ENCODE measurements at places on chromosomes 12 and 14.

DNA sequence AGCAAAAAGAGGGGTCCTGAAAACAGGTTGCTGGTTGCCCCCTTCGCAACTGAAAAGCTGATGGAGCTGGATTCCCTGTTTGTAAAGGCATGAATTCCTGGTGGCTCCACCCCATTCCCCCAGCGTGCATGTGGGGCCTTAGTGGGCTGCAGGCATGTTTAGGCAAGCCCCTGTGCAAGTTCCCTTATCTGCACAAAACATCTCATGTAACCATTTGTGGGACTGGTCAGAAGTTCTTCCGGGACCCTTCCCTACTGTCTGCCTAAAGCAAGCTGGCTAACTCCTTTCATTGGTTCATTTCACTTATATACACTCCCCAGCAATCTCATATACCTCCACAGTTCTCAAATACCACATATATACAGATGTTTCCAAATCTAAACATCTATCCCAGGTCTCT, 24.0 kb upstream of the HIGD1C start:
- no peak for DNase-seq

GRCh38 chr12:100674036-100674888, 100.8 kb downstream of the GAS2L3 start:
- no peak for DNase-seq

DNA sequence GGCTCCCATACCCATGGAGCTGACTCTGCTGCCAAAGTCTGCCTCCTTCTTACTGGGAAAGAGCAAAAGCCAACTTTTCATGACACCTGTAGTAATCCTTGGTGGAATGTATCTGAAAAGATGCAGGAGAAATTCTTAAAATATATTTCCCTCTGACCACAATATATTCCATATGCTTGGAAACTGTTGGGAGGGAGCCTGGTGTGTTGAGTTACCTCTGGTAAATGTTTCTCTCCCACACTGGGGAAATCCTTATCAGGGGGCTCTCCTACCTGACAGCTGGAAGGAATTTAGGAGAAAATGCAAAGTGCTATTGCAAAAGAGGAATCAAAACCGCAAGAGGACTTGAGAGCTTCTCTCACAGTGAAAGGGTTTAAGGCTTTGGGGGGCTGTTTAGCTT, 139.4 kb downstream of the TBX5 start:
- DNase-seq = no peak

- no peak for DNase-seq
Observed at GRCh38 chr12:18808221-18808620, 70.3 kb downstream of the CAPZA3 start.

GRCh38 chr12:109842021-109842420, 8.8 kb upstream of the TRPV4 start:
- no peak for DNase-seq

GRCh38 chr12:54261815-54262402, 18.0 kb downstream of the CBX5 start:
- no peak for DNase-seq

DNA sequence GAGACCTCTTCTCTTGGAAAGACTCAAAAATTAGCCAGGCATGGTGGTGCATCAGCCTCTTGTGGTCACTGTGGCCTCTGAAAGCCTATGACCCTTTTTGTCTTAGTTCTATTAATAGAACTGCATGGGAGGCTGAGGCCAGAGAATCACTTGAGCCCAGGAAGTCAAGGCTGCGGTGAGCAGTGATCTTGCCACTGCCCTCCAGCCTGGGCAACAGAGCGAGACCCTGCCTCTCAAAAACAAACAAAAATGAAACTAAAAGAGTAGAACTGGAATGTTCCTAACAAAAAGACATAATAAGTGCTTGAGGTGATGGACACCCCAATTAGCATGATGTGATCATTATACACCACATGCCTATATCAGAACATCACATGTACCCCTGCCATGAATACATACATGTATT, 197.0 kb upstream of the EEA1 start:
- DNase-seq = no peak

GRCh38 chr12:47755655-47756562, 2.8 kb downstream of the RAPGEF3 start:
- no peak for DNase-seq

DNA sequence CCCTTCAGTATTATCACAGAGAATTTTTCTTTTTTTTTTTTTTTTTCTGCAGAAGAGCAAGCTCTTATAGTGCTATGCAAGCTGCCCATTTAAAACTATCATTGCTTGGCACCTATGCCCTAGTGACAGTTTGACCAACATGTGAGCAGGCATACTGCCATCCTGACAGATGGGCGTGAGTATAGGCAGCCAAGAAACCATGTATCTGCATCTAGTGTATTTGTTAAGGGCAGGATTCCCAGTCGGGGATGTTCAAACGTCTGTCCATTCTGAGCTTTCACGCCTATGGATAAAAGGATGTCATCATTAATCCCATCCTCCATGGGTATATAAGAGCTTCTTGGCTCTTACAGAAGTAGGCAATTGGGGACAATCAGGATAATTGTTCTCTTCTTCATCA, 8.8 kb downstream of the VRK1 start:
- no peak for DNase-seq

DNA sequence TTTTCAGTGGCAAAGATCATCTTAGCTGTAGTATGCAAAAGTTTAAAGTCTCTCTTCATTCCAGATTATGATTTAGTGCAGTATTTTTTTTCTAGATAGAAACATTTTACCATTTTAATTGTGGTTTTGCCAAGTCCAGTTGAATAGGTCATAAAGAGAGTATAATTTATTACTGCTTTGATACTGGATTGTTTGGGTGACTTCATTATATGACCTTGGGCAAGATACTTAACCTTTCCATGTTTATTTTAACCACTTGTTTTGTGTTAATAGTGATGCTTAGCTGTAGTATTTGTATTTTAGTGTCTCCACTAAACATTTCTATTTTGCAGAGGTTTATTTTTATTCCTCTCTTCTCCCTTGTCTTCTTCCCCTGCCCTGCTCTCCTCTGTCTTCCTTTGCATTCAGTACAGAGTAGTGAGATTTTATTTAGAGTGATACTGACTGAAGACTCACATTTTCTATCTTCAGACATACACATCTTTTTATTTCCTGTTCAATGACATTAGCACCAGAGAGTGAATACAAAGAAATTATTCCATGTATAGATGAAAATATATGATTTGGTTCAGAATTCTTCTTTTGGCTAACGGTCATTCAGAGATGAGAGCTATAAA, 215.2 kb downstream of the ERC1 start:
- DNase-seq = no peak

DNA sequence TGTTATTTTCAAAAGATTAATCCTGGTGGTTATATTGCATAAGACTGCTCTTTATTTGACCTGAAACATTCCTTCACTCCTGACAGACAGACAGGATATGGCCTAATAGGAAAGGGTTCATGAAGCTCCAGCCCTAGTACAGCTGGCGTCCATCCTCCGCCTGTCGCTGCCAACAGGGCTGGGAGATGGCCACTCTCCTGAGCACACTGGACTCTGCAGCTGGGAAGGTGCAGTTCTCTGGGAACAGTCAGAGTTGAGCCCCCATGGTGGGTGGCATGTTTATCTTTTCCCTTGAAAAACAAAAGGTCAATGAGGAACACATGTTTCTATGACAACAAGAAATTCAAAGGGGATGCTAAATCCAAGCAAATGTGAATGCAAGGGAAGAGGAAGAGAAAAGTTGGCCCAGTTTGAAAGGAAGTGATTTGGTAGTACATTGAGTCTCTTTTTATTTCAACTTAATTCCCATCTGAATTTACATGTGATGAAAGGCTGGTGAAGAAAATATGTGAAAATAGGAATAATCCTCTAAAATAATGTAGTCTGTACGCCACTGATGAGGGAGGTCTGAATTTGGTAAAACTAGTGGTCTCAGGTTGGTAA, 89.9 kb upstream of the DCN start:
- no peak for DNase-seq

DNA sequence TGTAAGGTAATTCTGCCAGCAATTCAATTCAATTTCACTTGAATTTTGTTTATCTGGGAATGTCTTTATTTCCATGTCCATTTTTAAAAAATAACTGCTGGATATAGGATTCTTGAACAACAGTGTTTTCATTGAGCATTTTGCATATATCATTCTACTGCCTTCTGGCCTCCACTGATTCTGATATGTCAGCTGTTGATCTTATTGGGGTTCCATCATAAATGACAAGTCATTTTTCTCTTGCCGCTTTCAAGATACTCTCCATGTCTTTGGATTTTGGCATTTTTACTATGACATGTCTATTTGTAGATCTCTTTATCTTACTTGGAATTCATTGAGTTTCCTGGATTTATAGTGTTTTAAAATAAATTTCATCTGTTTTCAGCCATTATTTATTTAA, 180.5 kb upstream of the LMNTD1 start:
- no peak for DNase-seq

- DNase-seq = peak; percentile 7
Observed at GRCh38 chr14:64196814-64197411, 97.3 kb downstream of the ESR2 start.

- no peak for DNase-seq
Observed at GRCh38 chr12:123906711-123907420, 65.8 kb downstream of the CCDC92 start.

GRCh38 chr14:20482382-20482781, 13.2 kb downstream of the PNP start:
- DNase-seq = no peak

DNA sequence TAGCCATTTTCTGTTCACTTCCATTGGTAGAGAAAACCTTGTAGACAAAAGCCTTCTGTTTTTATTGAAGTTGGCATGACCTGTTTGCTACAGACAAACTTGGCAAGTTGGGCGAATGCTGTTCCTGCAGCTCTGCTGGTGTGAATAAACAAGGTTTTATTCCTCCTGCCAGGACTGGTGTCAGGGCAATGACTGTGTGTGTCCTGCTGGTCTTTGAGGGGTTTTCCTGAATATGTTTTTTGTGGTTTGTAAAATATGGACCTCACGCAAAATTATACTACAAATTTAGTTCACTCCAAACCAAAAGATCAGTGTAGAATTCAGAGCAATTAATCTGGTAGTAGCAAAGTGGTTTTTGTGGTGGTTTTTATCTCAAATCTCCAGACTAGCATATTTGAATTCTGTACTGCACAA, 140.8 kb downstream of the ERC1 start:
- no peak for DNase-seq

- DNase-seq = no peak
Observed at GRCh38 chr12:13208533-13209435, 12.3 kb downstream of the EMP1 start.

- DNase-seq = no peak
Observed at GRCh38 chr12:43106355-43106754, 445.6 kb downstream of the ADAMTS20 start.

DNA sequence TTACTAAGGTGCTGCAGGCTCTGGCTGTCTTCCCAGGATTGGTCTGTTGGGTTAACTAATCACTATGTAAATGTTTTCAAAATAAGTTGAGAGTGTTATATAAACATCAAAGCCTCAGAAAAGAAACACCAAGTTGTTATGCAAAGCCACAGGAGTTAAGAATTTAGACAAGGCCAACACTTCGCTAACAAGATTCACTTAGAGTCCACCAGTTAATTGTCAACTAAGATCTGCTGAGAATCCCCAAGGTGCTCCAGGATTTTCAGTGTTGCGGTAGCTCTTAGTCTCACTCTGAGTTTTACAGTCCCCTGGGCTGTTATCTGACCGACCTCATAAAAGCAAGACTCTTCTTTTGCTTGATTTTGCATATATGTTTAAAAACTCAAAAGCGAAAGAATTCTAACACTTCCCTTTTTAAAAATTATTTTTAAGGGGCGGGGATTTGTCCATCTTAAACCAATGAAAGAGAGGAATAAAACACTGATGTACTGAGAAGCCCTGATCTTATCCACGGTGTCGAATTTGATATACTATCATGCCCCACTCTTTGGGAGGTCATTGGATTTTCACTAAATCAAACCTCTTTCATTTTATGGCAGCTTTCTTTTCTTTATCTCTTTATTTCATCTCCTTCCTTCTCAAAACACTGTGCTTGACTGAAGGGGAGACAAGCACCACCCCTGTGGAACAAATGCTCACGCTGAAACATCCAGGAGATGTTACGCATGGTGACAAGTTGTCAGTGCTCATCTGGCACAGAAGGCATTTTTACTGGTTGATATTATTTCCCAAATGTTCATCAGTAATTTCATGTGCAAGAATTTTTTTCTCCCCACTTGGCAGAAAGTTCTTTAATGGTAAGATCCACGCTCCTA, 7.0 kb downstream of the NIN start:
- DNase-seq = no peak

GRCh38 chr12:76192416-76192815, 107.9 kb upstream of the NAP1L1 start:
- no peak for DNase-seq

DNA sequence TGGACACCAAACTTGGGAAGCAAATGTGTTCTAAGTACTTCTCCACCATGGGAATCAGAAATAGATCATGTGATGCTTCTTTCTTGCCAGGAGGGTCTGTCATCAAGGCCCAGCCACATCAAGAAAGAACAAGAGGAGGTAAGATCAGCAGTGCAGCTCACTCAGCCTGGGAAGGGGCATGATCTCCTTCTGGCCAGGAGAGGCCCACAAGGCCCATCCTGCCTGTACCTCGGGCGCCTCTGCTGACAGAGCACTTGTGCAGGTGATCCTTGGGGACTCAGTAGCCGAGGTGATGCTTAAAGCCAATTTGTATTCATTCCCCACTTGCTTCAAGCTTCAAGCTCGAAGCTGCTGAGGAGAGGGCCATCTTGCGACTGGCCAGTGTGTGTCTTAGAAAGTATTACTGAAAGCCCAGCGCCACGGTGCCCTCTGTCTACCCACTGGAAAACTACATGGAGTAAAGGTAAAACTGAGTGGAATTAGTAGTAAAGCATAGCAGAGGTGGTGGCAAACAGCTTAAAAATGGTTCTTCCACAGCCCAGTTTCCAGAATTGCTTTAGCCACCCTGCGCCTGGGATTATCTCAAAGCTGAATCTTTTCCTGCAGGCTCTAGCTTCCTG, 26.2 kb downstream of the RTRAF start:
- no peak for DNase-seq

- peak; percentile 33 for DNase-seq
Observed at GRCh38 chr14:61461808-61462275, 140.5 kb downstream of the PRKCH start.

DNA sequence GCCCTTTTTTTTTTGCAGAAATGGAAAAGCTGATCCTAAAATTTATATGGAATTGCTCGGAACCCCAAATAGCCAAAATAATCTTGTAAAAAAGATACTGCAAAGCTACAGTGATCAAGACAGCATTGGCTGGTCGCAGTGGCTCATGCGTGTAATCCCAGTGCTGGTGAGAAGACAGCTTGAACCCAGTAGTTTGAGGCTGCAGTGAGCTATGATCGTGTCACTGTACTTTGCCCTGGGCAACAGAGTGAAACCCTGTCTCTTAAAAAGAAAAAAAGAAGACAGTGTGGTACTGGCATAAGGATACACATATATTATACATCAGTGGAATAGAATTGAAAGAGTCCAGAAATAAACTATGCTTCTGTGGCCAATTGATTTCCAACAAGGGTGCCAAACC, 5.4 kb downstream of the ITGB7 start:
- no peak for DNase-seq

- peak; percentile 45 for DNase-seq
Observed at GRCh38 chr14:96584199-96584906, 82.2 kb downstream of the PAPOLA start.

GRCh38 chr12:68671179-68671578, 15.6 kb upstream of the NUP107 start:
- no peak for DNase-seq

All from activated T-cell treated with anti-CD3 and anti-CD28 coated beads, Interleukin-2, amount 50 U/mL, for 72 hours (primary cell).